ENCODE measurements at places on chromosomes 7 and 10. TPM values are rescaled to one million over a fixed set of nuclear protein-coding genes. Genes with fewer than 3 reads are reported as not detected.

DNA sequence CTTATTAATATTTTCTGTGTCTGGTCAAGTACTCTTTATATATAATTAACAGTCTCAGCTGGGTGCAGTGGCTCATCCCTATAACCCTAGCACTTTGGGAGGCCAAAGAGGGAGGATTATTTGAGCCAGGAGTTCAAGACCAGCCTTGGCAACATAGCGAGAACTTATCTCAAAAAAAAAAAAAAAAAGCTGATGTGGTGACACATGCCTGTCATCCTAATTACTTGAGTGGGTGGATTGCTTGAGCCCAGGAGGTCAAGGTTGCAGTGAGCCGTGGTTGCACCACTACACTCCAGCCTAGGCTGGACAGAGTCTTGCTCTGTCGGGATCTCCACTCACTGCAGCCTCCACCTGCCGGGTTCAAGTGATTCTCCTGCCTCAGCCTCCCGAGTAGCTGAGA is 6.7 kb upstream of the ELOVL3 start:
- no peak overlapping the region for H3K4me3 ChIP-seq
- no peaks in the 10 kb centered on the region for H3K27me3 ChIP-seq
- no peaks in the 10 kb centered on the region for H3K36me3 ChIP-seq
- no peak overlapping the region for H3K27ac ChIP-seq
- no peak for DNase-seq

DNA sequence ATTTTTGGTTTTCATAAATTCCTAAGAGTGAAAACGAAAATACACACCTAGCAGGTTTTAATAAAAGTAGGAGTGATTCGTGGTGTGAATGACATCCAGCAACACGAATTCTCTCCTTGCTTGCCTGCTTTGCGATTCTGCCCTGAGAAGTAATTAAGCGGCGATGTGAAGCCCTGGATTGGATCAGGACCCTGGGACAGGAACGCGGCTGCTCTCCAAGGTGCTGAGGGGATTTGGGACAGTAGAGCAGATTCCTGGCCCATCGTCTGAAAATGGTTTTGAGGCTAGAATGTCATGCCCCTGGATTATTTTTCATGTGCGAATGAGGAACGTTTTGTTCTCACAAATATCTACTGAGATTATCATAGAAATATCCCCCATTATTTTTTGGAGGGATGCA is 7.8 kb downstream of the NPS start:
- no peaks in the 10 kb centered on the region for H3K4me1 ChIP-seq
- H3K27me3 ChIP-seq, result no peaks in the 10 kb centered on the region
- no peak overlapping the region for H3K4me3 ChIP-seq
- peak; percentile 82 for DNase-seq
- H3K36me3 ChIP-seq, result no peaks in the 10 kb centered on the region

- H3K36me3 ChIP-seq, result no peaks in the 10 kb centered on the region
- H3K27me3 ChIP-seq, result no peaks in the 10 kb centered on the region
- DNase-seq, result no peak
- no peak overlapping the region for H3K4me3 ChIP-seq
- no peak overlapping the region for H3K27ac ChIP-seq
- H3K4me1 ChIP-seq, result no peaks in the 10 kb centered on the region
Measured at GRCh38 chr10:131663351-131663750, 237.5 kb upstream of the PPP2R2D start.

- H3K27ac ChIP-seq, result no peak overlapping the region
- H3K36me3 ChIP-seq, result no peaks in the 10 kb centered on the region
- no peaks in the 10 kb centered on the region for H3K27me3 ChIP-seq
- H3K4me3 ChIP-seq, result no peak overlapping the region
- no peak for DNase-seq
Measured at GRCh38 chr7:39199951-39200350, 222.2 kb downstream of the POU6F2 start.

DNA sequence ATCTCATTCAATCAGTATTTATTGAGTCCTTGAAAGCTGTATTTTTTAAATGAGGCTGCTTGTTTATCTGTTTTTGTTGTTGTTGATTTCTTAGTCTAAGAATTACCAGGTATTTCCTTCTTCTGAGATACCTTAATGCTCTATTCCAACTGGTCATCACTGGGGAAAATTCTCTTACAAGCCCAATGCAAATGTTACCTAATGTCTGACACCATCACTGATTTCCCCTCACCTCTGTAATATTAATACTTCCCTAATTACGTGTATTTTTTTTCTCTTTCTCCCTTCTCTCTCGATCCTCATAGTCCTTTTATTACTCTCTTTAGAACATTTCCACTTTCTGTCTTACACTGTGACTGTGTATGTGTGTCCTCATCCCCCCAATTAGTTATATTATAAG is 13.9 kb downstream of the HDAC9 start:
- no peaks in the 10 kb centered on the region for H3K36me3 ChIP-seq
- DNase-seq, result no peak
- peaks cover 4% of the 10 kb centered on the region for H3K4me1 ChIP-seq
- no peak overlapping the region for H3K27ac ChIP-seq

DNA sequence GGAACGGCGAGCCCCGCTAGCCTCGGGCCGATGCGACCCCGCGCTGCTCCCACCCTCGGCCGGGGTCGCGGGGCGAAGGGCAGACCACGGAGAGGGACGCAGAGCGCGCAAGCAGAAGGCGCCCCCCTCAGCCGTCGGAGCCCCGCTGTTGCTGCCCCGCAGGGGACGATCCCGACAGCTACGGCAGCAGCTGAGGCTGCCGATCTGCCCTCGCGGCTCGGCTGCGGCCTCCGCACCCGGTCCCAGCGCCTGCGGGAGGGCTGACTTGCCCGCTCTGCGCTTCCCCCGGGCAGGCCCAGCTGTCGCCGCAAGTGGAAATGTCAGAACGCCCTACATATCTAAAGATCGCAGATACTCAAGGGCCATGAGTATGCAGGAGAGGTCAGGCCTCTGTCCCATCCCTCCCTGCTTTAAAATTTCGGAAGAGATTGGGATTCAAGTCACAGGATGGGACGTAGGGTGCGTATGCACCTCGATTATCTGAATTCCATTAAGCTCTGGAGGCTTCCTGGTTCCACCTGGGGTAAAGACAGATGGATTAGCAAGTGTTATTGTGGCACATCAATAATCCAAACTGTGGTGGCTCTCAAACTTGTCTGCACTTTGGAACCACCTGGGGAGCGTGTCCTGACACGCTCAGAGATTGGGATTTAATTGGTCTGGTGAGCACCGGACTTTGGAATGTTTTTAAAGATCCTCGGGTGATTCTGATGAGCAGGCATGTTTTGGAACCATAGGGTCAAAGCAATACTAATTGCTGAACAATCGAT is at the start of gene CRPPA:
Gene CRPPA (minus strand): TSS at position 206 of the 770 bp plus-strand sequence. CDS start 216 bp downstream, outside the sequence.
- no peaks in the 10 kb centered on the region for H3K4me1 ChIP-seq
- H3K36me3 ChIP-seq, result no peaks in the 10 kb centered on the region
- H3K27me3 ChIP-seq, result peaks cover 10% of the 10 kb centered on the region
- DNase-seq, result peak; percentile 71

DNA sequence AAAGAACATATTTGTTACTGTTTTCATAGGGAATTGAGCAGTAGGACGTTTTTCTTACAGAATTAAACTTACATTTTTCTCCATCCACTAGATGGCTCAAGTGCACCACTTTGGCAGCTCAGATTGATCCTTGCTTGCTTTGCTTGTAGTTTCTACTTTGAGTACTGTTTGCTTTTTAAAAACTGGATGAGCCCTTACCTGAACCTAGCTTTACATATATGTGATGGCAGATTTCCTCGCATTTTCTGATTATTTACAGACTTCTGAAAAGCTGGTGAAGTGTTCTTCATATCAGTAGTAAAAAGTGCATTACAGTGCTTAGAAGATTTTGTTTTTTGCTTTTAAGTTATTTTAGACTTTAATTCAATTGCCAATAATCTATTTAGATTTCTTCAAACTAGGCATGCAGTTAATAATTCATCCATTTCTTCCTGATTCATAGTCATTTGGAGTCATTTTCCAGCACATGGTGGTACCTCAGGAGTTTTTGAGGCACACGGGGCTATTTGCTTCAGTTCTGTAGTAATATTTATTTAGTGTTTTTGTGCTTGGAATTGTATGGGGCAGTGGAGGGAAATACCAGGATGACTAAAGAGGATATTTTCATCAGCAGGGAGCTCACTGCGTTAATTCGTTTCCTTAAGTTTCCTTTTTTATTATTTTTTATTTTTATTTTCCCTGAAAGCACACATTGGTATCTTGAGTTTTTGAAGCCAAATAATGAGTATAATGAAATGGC is 57.3 kb downstream of the MAPK8 start:
- H3K27ac ChIP-seq, result no peak overlapping the region
- H3K36me3 ChIP-seq, result no peaks in the 10 kb centered on the region
- H3K4me3 ChIP-seq, result no peak overlapping the region

DNA sequence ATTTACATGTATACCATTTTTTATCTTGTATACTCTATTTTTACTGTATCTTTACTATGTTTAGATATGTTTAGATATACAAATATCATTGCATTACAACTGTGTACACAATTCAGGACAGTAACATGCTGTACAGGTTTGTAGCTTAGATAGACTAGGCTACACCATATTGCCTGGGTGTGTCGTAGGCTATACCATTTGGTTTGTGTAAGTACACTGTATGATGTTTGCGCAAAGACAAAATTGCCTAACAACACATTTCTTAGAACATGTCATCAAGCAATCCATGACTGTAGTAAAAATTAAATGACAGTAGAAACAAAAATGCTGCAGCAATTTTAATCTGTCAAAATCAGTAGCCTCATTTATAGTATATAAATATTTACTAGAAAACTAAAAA is 812.2 kb downstream of the GRM8 start:
- H3K27ac ChIP-seq, result no peak overlapping the region
- no peak overlapping the region for H3K4me3 ChIP-seq
- no peak for DNase-seq
- H3K4me1 ChIP-seq, result no peaks in the 10 kb centered on the region
- no peaks in the 10 kb centered on the region for H3K36me3 ChIP-seq

- H3K27me3 ChIP-seq, result no peaks in the 10 kb centered on the region
- H3K36me3 ChIP-seq, result no peaks in the 10 kb centered on the region
- no peak overlapping the region for H3K27ac ChIP-seq
- peak overlapping the region; percentile 64 for H3K4me3 ChIP-seq
- peaks cover 2% of the 10 kb centered on the region for H3K4me1 ChIP-seq
Measured at GRCh38 chr7:17300012-17300411, 1.6 kb downstream of the AHR start.

DNA sequence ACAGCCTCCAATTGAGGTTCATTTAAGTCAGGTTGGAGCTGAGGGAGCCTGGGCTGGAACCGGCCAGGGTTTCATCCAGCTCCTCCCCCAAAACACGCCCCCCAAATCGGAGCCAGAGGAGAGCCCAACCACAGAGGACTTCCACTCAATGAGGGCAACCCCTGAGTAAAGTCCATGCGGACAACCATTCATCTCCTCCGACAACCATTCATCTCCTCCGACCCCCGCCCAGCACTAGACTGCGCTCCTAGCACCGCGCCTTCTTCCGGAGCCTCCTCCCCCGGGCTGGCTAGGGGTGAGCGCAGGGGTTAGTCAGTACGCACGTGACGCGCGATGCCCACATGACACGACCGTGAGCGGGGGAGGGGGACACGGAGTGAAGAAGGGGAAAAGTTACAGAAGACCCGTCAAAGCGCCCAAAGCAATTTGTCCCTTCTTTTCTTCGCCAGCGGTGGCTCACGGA is 1.4 kb downstream of the MAGI2 start:
- H3K4me3 ChIP-seq, result peak overlapping the region; percentile 64
- H3K27ac ChIP-seq, result no peak overlapping the region
- H3K27me3 ChIP-seq, result peaks cover 51% of the 10 kb centered on the region
- H3K36me3 ChIP-seq, result no peaks in the 10 kb centered on the region
- H3K4me1 ChIP-seq, result peaks cover 6% of the 10 kb centered on the region

- H3K36me3 ChIP-seq, result no peaks in the 10 kb centered on the region
- no peak overlapping the region for H3K4me3 ChIP-seq
- H3K27ac ChIP-seq, result no peak overlapping the region
- H3K27me3 ChIP-seq, result no peaks in the 10 kb centered on the region
- no peaks in the 10 kb centered on the region for H3K4me1 ChIP-seq
- no peak for DNase-seq
Measured at GRCh38 chr10:18246967-18247366, 106.7 kb downstream of the CACNB2 start.

DNA sequence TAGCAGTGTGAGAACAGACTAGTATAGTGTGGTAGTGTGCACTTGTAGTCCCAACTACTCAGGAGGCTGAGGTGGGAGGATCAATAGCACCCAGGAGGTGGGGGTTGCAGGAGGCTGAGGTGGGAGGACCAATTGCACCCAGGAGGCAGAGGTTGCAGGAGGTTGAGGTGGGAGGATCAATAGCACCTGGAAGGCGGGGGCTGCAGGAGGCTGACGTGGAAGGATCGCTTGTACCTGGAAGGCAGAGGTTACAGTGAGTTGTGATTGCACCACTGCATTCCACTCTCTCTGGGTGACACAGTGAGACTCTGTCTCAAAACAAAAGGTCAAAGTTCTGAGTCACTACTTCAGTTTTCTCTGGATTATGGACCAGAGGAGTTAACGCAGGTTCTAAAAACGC is 22.6 kb upstream of the DIP2C start:
- H3K27ac ChIP-seq, result no peak overlapping the region
- H3K36me3 ChIP-seq, result no peaks in the 10 kb centered on the region
- no peaks in the 10 kb centered on the region for H3K27me3 ChIP-seq
- no peak for DNase-seq
- H3K4me3 ChIP-seq, result no peak overlapping the region

The PILRA gene
- total RNA-seq, result 7.3 TPM

The WDFY4 gene
- total RNA-seq, result not detected

The SNX10 gene
- 9.9 TPM for total RNA-seq

The TWIST1 gene
- 0.31 TPM for total RNA-seq

Data from H1 (cell line).